ENCODE measurements at places on chromosomes 13 and 19. TPM values are rescaled to one million over a fixed set of nuclear protein-coding genes. Genes with fewer than 3 reads are reported as not detected.

Gene PRR12
- 2.7 TPM for total RNA-seq

Gene FBXO17
- total RNA-seq, result 21.5 TPM

Gene TMEM147
- 61.2 TPM for total RNA-seq

Gene PSG3
- not detected for total RNA-seq

Gene GPR4
- total RNA-seq, result not detected

Gene NEK5
- total RNA-seq, result 0.59 TPM

Gene APC2
- 0.46 TPM for total RNA-seq

Gene SPIB
- total RNA-seq, result not detected

Gene LGALS7B
- total RNA-seq, result not detected

Gene ERICH4
- not detected for total RNA-seq

Gene SPTBN4
- 0.97 TPM for total RNA-seq

Gene ZNF613
- total RNA-seq, result 8.0 TPM

Gene TMEM86B
- total RNA-seq, result 0.59 TPM

Gene AMER2
- not detected for total RNA-seq

Gene EVI5L
- 25.4 TPM for total RNA-seq

Gene LILRA1
- not detected for total RNA-seq

Gene MEX3D
- 33.6 TPM for total RNA-seq

Gene CYP4F22
- not detected for total RNA-seq

Gene TEX29
- not detected for total RNA-seq

Gene FRY
- total RNA-seq, result 32.3 TPM

Gene IRGC
- not detected for total RNA-seq

Gene LILRB5
- not detected for total RNA-seq

Gene ARMC6
- total RNA-seq, result 36.2 TPM

Gene PRODH2
- total RNA-seq, result not detected

Gene DENND1C
- total RNA-seq, result not detected

Gene FXYD7
- total RNA-seq, result not detected

Gene ZSCAN1
- total RNA-seq, result not detected

Gene MBD3
- total RNA-seq, result 70.7 TPM

Gene CCDC169
- 5.6 TPM for total RNA-seq

Gene ZNF221
- 9.8 TPM for total RNA-seq

Gene ZNF585A
- total RNA-seq, result 7.7 TPM

Gene ZSCAN18
- 40.7 TPM for total RNA-seq

Gene ZNF160
- total RNA-seq, result 45.0 TPM

Gene CLEC11A
- total RNA-seq, result 68.0 TPM

Gene TPRX2
- not detected for total RNA-seq

Gene IGLON5
- not detected for total RNA-seq

Gene CEBPA
- total RNA-seq, result 0.14 TPM

Gene SELENOV
- not detected for total RNA-seq

Gene SOX21
- total RNA-seq, result not detected

Gene CADM4
- total RNA-seq, result 3.8 TPM

Gene CC2D1A
- 14.3 TPM for total RNA-seq
